Fibroblast of the aortic adventitia (primary cell): ENCODE measurements at places on chromosomes 11 and 22. TPM values are rescaled to one million over a fixed set of nuclear protein-coding genes. Genes with fewer than 3 reads are reported as not detected.
A peak's percentile ranks its signal among the peaks of the same experiment; 100 is the strongest.

DNA sequence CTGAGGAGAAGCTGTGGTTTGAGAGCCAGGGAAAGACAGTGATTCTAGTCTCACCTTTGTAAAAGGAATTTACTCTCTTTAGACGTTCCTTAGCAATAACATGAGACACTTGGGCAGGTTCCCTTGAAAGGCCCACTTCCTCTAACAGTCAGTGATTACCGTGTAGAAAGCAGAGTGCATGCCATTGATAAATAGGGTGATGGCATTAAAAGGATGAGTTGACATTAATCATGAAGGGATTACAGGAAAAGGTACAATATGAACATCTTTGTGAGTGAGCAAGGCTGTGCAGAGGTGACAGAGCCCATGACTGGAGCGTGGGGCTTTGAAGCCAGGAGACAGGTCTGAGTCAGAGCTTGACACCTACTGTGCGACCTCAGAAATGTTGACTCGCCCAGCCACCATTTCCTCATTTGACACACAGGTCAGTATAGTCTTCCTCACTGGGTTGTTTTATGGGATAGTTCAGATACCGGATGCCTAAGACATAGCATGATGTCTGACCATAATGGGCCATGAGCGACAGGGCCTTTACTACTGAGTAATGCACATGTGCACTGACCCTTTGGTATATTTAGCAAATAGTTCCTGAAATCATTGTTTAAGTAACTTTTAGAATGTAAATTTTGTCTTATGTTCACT lies 341.7 kb upstream of the MTNR1B start:
- DNase-seq = no peak

DNA sequence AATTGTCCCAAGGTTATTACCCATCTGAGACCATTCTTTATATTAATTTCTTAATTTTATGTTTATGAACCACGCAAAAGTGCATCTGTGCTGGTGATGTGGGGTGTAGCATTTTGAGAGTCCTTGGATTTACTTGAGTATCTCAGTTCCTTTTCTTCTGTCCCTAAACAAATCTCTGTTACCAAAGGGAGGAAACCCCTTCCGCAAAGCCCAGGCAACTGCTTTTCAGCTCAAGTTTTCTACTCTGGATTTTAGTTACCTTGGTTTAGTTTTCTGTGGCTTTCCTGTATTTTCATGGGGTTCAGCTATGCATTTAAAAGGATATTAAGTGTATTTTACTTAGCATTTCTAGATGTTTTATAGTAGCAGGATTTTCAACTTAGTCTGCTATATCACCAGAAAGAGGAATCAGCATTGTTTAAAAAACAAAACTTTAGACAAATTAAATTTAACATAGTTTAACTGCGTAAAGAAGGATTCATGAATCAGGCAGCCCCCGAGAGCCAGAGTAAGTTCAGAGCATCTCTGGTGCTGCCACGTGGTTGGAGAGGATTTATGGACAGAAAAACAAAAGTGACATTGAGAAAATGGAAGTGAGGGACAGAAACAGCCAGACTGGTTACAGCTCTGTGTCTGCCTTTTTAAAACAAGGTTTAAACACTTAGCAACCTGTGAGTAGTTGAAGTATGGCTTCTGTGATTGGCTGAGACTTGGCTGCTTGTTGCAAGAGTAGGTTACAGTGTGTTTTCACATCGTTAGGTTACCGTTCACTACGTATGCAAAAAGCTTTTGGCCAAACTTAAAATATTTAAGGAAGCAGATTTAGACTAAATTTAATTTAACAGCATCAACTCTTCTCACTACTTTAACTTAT lies 9.6 kb downstream of the ADM start:
- DNase-seq = peak; percentile 54

- DNase-seq = peak; percentile 59
Measured at GRCh38 chr22:22593964-22594656, 35.0 kb upstream of the PRAME start.

DNA sequence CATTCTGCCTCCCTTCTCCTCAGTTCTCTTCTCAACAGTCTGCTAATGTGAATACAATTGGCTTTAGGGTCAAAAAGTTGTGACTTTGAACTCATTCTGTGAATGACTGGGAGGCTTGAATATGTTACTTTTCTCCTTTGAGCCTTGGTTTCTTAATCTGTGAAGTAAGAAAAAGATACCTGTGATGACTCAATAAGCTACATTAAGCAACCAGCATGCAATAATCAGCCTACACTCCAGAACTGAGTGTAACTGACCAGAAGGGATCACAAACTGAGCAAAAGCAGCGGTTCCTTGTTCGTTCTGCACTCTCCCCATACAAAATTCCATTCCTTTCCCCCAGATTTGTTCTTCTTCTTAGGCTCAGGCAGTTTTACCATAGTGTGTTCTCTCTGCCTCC lies 23.4 kb downstream of the ZNF202 start:
- peak; percentile 14 for DNase-seq

GRCh38 chr22:40030758-40031095 lies 36.0 kb downstream of the FAM83F start:
- no peak for DNase-seq

Gene KRTAP5-9
- not detected in 2 replicates for total RNA-seq

- DNase-seq = peak; percentile 90
Measured at GRCh38 chr11:126992065-126992803, 8.3 kb downstream of the KIRREL3 start.

Gene BDNF
- total RNA-seq = 2.0 and 8.1 TPM in 2 replicates

- DNase-seq = no peak
Measured at GRCh38 chr11:88308576-88308975, 29.0 kb downstream of the CTSC start.

DNA sequence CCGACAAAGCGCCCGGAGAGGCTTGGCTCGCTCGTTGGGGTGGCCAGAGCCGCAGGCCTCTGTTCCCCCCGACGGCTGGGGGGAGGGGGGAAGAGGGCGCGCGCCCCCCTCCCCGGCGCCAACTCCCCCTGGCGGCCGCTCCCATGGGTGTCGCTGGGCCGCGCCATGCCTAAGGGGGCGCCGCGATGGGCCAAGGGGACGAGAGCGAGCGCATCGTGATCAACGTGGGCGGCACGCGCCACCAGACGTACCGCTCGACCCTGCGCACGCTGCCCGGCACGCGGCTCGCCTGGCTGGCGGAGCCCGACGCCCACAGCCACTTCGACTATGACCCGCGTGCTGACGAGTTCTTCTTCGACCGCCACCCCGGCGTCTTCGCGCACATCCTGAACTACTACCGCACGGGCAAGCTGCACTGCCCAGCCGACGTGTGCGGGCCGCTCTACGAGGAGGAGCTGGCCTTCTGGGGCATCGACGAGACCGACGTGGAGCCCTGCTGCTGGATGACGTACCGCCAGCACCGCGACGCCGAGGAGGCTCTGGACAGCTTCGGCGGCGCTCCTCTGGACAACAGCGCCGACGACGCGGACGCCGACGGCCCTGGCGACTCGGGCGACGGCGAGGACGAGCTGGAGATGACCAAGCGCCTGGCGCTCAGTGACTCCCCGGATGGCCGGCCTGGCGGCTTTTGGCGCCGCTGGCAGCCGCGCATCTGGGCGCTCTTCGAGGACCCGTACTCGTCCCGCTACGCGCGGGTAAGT lies 1.4 kb downstream of the KCNC1 start:
- DNase-seq = no peak

Gene ARHGAP8
- total RNA-seq = 0.41 TPM in 1 of 2 replicates, not detected in the other

Gene OPCML
- total RNA-seq = 0.18 and 0.82 TPM in 2 replicates

- DNase-seq = peak; percentile 86
Measured at GRCh38 chr11:8006349-8006977, 19.3 kb downstream of the EIF3F start.

DNA sequence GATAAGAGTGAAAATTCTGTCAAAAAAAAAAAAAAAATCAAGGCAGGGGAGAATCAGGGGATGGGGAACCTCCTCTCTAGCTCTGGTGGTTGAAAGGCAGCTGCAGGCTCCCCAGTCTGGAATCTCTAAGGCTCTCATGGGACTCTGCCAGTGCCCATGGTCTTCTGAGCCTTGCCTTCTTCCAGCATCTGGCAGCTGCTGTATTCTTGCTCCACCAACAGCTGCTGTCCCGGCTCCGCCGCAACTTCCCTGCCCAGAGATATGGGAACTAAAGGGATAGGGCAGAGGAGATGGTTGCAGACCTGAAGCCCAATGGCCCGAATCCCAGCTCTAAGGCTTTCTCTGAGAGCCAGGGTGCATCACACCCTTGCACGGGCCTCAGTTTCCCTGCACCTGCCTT lies 49.5 kb upstream of the PHF21B start:
- no peak for DNase-seq

Gene PPP2R5B
- 7.9 and 9.3 TPM in 2 replicates for total RNA-seq

Gene NCF4
- total RNA-seq = not detected in 2 replicates

DNA sequence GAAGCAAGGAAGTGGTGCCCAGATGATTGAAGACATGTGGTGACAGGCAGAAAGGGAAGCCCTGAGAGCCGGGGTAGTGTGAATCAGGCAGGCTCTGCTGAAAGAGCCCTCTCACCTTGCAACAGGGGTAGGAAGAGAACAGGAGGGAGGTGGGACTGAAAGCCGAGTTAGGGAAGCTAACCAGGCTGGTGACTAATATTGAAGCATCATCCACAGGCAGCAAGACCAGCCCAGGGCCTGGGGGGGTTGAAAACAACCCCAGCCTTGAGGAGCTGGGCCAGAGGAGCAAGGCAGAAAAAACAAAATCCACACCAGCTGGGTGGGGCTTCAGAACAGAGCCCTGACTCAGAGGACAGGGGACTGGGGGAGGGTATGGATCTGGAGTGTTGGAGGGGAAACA lies 35.0 kb upstream of the CRTAM start:
- peak; percentile 47 for DNase-seq

DNA sequence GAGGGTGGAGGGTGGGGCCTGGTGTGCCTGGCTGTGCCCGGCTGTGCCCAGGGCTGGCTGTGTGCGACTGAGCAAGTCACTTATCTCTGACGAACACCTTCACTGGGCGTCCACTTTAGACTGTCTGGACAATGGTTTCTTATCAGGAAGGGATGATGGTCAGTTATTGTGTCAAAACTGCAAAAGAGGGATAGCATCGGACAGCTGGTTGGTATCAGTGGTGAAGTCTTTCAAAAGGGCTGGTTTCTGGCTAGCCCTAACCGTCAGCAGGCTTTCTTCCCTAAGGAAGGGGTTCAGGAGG lies 4.1 kb upstream of the MGAT3 start:
- DNase-seq = no peak

Gene OR10A2
- not detected in 2 replicates for total RNA-seq

Gene HTR3A
- total RNA-seq = not detected in 2 replicates

Gene CCDC73
- not detected in 2 replicates for total RNA-seq

Gene TRIM29
- total RNA-seq = not detected in 2 replicates

DNA sequence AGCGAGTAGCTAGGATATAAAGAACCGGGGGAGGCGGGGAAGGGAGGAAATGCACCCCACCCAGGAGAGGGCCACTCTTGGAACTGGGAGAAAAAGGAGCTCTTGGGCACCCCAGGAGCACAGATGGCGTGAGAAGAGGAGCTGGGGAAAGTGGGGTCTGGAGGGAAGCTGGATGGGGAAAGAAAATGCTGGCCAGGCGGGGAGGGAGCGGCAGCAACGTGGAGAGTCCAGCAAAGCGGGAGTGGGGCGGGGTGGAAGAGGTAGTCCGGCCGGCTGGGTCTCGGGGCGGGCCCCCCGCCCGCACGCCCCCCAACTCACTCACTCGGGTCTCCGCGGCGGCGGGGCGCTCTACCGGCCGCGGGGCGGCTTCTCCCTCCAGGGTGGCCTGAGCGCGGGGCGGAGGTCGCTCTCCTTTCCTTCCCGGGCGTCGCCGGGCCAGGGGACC lies 522 bp downstream of the TOB2 start:
- peak; percentile 6 for DNase-seq

DNA sequence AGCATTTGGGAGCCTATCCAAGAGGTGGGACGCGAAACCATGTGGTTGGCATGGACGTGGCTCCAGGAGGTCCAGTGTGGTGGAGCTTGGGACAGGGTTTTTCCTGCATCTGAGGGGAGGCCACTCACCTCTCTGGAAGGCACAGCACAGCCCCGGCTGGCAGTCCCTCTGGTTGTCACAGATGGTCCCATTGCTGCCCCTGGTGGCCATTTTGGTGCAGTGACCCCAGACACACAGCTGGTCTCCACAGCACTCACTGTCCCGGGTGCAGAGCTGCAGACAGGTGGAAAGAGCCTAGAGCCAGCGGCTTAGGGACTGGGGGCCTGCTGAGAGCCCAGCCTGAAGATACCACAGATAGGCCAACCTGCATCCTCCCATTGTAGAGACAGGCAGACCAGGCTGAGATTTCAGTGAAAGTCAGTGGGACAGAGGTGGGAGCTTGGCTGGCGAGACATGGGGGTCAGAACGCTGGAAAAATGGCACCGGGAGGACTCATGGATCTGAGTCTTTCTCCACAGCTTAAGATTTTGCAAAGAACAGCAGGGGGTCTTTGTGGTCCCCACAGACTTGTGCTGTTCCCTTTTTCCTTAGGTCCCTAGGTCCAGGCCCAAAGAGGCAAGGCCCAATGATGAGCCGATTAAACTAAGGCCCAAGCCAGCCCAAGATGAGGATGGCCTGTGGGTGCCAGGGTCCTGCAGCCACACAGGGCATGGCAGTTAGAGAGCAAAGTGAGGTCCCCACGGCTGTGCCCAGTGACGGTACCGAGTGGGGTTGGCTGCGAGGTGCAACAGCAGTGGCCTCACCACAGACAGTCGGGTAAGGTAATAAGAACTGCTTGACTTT lies 41.4 kb downstream of the DKK3 start:
- DNase-seq = peak; percentile 30

DNA sequence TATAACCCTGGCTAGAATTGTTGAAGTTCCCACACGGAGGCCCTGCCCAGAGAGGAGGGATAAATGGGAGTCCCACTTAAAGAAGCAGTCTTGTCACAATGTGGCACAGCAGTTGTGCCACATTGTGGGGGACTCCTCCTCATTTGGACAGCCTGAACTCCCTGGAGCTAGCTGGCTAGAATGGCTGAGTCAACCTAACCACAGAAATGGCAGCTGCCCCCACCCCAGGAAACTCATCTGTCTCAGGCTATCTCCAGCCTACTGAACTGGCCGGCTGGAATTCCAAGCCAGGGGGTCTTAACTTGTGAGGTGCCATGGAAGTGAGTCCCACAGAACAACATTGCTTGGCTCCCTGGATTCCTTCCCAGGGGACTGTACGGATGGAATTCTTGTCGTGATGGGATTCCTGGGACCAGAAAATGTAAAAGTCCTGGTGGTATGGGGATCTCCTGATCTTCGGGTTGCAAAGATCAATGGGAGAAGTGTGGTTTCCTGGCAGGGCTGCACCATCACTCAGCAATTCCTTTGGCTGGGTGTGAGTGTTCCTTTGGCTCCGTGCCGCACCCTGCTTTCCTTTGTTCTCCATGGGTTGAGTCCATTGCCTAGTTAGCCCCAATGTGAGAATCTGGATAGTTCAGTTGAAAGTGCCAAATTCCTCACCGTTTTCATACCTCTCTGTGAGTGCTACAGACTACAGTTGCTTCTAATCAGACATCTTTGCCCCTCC lies 791.2 kb upstream of the FAT3 start:
- DNase-seq = no peak

- DNase-seq = no peak
Measured at GRCh38 chr11:7300281-7300680, 48.6 kb downstream of the SYT9 start.

Gene KDM4E
- total RNA-seq = not detected in 2 replicates
